ENCODE measurements at places on chromosomes 4 and X.

- DNase-seq = no peak
These were observed 98.4 kb downstream of the ZNF827 start for GRCh38 chr4:145840162-145840768.

DNA sequence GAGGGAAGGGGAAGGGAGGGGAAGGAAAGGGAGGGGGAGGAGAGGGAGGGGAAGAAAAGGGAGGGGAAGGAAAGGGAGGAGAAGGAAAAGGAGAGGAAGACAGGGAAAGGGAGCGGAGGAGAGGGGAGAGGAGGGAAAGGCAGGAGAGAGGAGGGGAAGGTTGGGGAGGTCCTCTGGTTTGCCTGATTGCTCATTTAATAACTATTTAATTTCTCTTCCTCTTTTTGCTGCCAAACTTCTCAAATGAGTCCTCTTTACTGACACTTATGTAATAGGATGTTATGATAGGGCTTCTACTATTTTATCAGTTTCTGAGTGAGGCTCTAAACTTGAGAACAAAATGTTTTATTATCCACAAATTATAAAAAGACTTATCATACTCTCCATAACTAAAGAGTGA lies 35.4 kb upstream of the PPA2 start:
- DNase-seq = no peak

GRCh38 chr4:151690876-151691275 lies 69.9 kb downstream of the GATB start:
- no peak for DNase-seq

DNA sequence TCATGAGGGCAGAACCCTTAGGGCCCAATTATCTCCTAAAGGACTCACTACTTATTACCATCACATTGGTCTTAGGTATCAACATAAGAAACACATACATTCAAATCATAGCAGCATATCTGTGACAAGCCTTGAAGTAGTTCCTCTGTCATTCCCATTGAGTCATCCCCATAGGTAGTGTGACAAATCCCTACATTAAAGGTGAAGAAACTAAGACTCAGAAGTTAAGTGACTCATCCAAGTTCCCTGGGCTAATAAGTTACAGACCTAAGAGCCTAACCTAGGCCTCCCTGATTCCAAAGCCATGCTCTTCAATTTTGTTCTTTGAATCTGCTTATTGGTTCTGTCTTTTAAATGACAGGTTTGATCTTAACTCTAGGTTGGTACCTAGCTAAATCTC lies 58.2 kb downstream of the CD38 start:
- no peak for DNase-seq

GRCh38 chr4:2047031-2047660 lies 12.0 kb upstream of the NAT8L start:
- DNase-seq = peak; percentile 14

GRCh38 chr4:3607690-3608552 lies 75.7 kb upstream of the LRPAP1 start:
- DNase-seq = no peak

DNA sequence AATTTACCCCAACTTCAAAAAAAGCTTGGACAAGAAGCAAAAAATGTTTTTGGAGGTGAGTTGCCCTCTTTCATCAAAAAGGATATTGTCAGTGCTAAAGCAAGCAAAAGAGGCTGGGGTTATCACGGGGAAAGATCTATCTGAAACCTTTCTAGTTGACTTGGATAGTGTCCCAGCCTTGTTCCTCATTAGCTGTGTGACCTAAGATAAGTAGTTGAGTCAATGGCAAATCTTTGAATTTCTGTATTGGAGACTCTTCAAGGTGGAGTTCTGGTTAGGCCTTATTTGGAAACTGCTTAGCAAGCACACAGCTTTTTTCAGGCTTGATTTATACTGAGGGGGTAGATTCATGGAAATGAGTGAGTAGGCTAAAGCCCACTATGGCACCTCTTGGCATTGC lies 271.6 kb downstream of the GRIA3 start:
- no peak for DNase-seq

DNA sequence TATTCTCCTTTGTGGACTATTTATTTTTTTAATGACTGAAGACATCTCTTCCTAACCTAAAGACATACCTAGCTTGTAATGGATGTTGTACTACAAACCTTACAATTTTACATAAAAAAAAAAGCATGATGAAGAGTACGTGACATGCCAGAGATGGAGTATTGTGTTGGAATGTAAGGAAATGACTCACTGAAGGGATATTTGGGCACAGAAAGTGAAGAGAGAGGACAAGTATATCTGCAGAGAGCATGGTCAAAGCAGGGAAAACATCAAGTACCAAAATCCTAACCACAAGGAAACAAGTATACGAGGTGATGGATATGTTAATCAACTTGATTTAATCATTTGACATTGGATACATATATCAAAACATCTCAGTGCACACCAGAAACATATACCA lies 1051.4 kb upstream of the PRKX start:
- no peak for DNase-seq

DNA sequence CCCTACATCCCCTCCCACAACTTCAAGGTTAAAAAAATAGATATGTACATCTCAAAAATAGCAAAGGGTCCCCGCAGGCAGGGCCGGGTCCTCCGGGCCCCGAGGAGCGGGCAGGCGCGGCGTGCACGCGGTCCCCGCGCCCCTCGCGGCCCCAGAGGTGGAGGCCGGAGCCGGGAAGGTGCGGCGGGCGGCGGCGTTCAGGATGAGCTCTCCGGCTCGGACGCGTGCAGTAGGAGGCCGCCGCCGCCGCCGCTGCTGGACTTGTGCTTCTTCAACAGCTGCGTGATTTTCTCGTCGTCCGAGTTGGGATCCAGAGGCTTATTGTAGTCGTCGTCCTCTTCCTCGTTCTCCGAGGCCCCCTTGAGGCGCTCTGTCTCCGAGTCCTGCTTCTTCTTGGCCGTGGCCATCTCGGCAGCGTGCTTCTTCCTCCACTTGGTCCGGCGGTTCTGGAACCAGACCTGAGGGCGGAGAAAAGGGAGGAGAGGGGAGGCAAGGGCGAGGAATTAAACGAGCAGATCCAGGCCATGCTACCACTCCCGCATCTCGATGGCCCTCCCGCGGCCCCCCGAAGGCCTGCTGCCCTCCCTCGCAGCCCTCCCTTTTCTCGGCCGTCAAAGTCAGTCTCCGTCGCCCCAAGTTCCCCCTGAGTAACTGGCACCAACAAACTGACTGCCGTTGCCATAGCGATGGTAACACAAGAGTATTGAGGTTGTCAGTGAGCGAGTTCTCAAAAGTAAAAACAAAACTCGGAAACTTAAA lies 5.8 kb downstream of the NKX6-1 start:
- DNase-seq = no peak

- DNase-seq = no peak
These were observed 243.9 kb upstream of the FAT4 start for GRCh38 chr4:125070861-125071260.

- DNase-seq = no peak
These were observed 50.9 kb downstream of the ENPP6 start for GRCh38 chr4:184166736-184167135.

DNA sequence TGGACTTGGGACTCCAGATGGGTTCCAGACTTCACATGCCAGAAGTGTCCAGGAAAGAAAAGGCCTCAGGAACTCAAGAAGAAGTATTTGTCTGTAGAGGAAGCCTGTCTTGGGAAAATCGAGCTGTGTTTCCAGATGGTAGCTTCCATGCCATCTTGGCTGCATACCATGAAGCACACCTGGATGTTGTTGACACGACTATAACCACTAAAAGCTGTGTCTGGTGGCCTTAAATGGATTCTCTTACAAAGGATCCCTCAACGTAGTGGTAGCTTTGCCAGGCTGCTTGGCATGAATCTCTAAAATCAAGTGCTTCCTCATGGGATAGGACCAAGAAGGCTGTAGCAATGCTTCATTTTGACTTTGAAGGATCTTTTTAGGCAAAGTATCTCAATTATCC lies 313.4 kb upstream of the BOD1L1 start:
- DNase-seq = no peak

DNA sequence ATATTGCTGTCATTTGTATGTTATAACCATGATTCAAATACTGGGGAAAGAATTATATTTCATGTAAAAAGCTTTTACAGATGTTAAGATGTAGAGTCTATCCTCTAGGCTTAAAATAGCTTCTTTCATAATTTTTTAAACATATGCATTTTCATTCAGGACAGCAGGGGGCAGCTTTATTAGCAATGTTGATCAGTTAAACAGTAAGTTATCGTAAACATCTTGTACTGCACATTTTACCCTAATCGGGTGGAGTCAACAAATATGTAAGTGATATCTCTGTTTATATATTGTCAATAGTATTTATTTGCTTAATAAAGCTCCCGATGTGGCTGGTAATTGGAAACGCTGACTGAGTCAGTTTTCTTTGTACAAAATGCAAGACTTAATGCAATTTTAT lies 142.5 kb upstream of the MED14 start:
- DNase-seq = no peak

DNA sequence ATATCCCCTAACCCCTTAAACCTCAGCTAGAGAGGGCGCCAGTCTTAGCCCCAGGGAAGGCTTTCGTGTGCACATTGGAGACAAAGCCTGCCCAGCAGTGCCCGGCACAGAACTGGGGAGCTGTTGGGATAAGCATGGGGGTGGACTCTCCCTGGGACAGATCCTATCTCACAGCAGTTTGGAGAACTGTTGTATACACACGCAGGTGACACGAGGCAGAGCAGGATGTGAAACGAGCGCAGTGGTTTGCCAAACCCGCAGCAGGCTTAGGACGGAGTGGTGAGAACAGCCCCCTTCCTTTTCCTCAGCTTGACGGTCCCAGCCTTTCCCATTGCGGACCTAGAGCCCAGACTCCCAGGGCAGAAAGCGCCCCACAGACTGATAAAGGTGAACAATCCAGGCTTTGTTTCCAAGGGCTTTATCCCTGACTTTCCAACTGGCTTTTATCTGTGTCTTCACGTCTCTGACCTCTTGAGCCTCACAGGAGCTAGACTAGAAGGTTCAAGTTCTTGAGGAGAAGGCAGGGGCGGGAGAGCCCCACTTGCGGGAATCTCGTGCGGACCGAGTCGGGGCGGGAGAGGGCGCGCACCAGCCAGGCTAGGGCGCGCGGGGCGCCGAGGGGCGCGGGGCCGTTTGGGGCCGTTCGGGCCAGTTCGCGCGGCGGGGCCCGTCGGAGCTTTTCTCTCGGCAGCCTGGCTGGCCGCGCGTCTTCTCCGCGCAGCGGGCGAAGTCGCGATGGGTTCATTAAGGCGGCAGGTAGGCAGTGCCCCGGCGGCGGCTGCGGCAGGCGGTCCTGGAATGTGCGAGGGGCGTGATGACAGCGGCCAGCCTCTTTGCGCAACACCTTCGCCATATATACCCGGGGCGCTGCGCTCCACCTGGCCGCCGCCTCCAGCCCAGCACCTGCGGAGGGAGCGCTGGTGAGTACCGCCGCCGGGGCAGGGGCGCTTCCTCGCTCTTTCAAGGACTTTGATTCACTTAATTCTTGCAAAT lies at the start of gene SLC34A2:
SLC34A2 (plus strand) TSS at position 881 of the 993 bp plus-strand sequence. CDS start 6,650 bp downstream, outside the sequence.
- no peak for DNase-seq

GRCh38 chrX:48937054-48937907 lies 18.5 kb upstream of the PIM2 start:
- DNase-seq = peak; percentile 28

DNA sequence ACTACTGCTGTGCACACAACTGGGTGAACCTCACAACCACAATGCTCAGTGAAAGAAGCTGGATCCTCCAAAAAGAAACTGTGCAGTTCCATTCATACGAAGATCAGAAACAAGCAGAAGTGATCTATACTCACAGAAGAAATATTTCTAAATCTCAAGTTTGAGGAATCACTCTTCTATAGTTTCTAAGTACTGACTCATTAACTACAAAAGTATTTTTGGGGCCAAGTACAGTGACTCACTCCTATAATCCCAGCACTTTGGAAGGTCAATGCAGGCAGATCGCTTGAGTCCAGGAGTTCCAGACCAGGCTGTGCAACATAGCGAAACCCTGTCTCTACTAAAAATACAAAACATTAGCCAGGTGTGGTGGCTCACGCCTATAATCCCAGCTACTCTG lies 51.3 kb upstream of the RELL1 start:
- no peak for DNase-seq

DNA sequence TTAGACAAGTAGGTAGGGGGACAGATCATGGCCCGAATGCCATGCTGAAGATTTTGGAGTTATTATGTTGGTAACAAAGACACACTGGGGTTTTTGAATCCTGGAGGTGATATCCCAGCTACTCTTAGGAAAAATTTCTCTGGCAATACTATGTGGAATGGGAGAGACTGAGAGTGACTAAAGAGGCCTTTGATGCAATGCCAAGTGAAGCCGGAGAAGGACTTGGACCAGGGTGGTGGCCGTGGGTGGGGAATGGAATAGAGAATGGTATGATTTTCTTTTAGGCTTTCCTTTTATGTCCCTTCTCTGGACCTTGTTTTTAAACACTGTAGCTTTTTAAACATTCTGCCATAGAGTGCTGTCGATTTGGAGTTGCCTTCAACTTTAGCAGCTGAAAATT lies 141.6 kb downstream of the DCLK2 start:
- no peak for DNase-seq

DNA sequence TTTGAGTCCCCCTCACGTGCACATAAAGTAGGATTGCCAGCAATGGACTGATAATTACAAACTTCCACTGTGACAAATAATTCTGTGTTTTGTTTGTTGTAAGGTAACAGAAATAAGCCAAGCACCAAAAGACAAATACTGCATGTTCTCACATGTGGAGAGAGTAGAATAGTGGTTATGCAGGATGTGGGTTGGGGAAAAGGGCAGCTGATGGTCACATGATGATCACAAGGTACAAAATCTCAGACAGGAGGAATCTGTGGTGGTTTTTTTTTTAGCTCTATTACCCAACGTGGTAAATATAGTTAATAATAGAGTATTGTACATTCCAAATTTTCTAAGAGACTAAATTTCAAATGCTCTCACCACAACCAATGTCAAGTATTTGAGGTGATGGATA lies 182.3 kb downstream of the BANK1 start:
- DNase-seq = no peak

DNA sequence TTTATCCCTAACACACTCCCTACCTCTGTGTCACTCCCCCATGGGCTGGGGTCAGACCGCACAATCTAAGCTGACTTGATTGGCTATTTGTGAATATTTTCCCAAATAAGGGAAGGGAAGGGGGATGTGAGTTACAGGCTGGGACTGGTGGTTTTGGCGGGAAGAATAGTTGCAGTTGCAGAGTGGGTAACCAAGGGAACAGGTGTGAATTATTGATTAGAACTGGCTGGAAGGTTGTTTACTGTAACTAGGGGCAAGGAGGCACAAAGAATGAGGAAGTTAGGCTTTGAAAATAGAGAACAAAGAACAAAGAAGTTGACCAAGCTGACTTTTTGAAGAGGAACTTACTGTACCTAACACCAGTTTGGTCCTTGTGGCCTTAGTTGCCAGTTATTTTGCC lies 88.0 kb upstream of the XAGE2 start:
- DNase-seq = no peak

DNA sequence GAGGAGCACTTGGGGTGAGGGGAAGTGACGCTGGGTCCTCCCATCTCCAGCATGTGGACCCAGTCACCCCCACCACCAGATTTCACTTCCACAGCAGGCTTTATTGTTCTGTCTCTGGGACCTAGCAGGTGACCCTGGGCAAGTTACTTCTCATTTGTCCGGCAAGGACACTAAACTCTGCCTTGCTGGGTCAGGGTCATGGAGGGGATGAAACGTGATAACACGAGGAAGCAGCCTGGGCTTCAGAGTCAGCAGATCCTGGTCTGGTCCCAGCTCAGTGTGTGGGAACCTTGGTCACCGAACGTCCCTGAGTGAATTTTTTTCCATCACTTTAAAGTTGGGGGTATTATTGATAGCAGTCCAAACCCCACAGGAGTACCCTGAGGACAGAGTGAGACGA lies 3.9 kb downstream of the UBA1 start:
- DNase-seq = no peak

Data from head of caudate nucleus (tissue), 42 donors.